Thoracic aorta (tissue), 2 donors: ENCODE measurements at places on chromosomes 16 and 17. TPM values are rescaled to one million over a fixed set of nuclear protein-coding genes. Genes with fewer than 3 reads are reported as not detected.

The C16orf96 gene
- not detected for total RNA-seq

The HOXB3 gene
- total RNA-seq, result 33.3 TPM

The TEX14 gene
- not detected for total RNA-seq

The IRX5 gene
- 2.3 TPM for total RNA-seq

The PSME3 gene
- 82.5 TPM for total RNA-seq

The INCA1 gene
- not detected for total RNA-seq

The ADAM11 gene
- total RNA-seq, result 0.41 TPM

The CES3 gene
- 0.63 TPM for total RNA-seq

The HOXB2 gene
- 53.3 TPM for total RNA-seq

The P3H4 gene
- 41.0 TPM for total RNA-seq

DNA sequence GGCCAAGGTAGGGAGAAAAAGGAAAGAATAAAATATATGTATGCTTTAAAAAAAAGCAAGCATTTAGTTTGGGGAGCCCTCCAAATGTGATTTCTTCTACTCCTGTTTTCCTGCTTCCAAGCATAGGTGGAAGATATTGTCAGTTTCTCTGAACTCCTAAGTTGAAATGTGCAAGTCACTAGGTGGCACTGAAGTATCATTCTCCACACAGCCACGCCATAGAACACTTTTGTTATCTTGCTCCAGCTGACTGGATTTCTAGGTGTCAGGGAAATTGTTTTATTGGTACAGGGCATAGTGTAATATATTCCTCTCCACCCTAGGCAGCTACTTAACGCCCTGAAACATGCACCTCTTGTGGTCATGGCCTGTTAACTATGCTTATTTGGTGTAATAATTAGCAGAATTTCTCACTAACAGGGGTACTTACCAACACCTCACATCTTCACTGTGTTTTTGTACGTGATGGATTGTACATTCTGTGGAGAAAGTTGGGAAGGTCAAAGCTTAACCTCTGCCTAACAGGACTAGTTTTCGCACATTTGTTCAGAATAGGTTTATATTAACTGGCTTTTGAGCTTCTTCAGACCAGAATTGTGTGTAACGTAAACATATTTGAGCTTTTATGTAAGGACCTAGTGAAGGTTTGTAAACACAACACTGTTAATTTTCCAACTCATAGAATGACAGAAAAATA, 69.3 kb downstream of the FTO start:
- no peak for DNase-seq

DNA sequence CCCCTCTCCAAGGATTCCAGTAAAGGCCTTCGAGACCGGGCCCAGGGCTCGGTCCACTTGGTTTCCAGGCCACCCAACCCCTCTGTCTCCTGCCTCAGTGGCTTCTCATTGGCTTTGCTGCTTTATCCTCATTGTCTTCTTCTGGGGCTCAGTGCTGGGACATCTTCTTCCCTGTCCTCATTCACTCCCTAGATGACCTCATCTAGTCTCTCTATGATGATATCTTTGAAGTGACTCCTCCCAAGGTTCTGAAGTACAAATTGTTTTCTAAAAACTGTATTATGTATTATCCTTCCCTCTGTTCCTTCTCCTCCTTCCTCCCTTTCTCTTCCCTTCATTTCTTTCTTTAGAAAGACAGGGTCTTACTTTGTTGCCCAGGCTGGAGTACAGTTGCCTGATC, 27.1 kb upstream of the NDRG4 start:
- no peak for DNase-seq

GRCh38 chr17:43033948-43034881, 9.2 kb downstream of the RND2 start:
- no peak for DNase-seq

- DNase-seq, result no peak
Measured at GRCh38 chr16:78990309-78990701, 610.2 kb downstream of the MAF start.

GRCh38 chr17:61498042-61498994, 46.1 kb downstream of the TBX4 start:
- DNase-seq, result no peak

- peak; percentile 28 for DNase-seq
Measured at GRCh38 chr17:57442914-57443571, 186.7 kb downstream of the MSI2 start.

DNA sequence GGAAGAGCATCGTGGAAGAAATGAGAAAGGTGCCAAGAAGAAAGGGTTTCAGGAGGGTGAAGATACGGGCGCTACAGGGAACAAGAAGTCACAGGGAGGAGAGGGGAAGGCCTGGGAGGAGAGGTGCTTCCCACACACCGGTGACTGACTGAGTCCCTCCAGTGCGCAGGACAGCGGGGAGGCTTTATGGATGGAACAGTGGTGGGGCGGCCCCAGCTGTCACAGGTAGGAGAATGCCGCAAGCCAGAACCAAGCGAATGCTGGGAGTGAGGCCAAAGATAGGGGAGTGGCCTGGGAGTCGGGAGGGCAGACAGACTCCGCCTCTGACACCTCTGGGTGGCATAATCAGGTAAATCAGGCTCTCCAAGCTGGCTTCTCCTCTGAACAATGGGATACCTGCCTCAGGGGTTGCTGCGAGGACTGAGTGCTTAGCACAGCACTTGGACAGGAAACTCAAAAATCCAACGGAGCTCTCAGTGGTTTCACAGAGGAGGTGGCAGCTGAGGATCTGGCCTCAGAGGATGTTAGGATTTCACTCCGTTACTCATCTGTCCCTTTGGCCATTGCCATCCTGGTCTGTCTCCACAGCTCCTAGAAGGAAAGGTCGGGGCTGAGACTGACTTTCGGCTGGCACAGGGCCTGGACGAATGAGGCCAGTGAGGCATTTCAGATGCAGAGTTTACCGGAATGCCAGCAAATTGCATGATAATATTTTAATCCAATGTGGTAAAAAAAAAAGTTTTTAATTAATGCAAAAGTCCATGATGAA, 717 bp upstream of the CNP start:
- no peak for DNase-seq

GRCh38 chr17:8846768-8847211, 20.7 kb downstream of the PIK3R6 start:
- no peak for DNase-seq

GRCh38 chr16:30567991-30568638, 3.4 kb downstream of the ZNF688 start:
- DNase-seq, result no peak

DNA sequence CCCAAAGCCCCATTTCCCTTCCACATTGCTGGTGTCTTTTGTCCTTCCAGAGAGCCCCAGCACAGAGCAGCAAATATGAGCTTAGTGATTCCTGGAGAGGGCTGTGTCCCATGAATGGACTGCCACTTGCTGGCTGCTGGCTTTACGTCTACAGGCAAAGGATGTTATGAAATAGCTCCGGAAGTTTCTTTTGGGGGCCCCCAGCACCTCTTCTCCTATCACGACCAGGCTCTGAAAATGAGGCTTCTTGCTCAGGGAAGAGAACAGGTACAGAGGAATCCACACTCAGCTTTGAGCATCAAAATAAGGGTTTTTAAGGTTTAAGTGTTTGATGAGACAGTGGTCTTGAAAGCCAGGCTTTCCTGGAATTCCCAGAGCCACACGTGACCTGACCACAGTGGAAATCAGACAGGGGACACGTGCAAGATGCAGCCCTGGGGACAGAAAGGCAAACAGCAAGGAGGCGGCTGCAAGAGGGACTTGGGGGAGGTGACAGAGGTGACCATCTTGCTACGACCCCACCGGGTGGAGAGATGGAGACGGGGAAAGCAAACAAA, 58.1 kb downstream of the ZDHHC7 start:
- DNase-seq, result no peak

DNA sequence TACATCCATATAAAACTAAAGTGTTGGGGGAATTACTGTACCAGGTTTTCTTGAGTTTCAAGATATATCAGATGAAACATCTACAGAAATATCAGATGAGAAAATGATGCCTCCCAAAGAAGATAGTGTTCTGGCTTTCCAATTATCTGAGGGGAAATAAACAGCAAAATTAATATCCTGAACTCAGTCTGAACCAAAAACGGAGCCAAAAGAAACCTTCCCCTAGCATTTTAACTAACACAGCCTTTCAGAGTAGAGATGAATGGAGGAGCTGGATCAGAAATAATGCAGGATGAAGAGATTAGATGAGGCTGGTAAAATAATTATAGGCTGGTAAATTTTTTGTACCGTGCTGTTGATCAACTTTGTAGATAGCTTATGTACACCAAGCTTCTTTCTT, 16.2 kb downstream of the ERCC4 start:
- DNase-seq, result no peak

DNA sequence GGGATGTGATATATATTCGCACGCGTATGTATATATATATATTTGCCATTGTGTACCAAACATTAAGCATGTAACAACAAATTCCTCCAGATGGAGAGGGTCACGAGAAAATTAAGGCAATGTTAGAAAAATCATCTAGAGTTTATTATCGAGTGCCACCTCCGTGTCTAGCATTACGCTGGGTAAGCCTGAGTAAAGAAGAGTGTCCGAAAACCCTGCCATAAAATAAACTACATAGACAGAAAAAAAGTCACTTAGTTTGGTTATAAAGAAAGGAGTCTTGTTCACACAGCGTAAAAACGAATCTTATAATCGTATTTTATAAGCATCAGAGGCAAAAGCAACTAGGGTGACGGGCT, 644 bp upstream of the RHOT1 start:
- no peak for DNase-seq

DNA sequence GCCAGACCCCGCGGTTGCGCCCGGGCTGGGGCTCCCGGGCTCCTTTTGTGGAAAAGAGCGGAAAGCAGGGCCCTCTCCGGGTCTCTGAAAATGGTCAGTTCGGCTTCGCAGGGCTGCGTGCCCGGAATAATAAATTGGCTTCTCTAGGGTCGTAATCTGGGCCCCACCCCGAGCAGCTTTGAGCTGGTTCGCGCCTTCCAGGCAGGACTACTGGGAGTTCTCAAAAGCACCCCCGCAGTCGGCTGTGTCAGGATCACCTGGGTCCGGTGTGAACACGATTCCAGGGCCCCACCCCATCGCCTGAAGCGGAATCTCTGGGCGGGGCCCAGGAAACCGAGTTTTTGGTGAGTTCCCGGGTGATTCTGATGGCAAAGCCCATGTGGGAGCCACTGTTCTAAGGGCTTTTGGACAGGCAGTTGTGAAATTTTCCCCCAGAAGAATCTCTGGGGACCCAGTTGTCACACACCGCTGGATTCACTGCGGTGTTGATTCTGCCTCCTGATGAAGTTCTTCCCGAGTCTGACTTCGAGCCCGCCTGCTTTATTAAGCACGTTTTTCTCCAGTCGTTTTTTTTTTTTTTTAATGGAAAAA, 77.0 kb downstream of the MRC2 start:
- DNase-seq, result no peak

DNA sequence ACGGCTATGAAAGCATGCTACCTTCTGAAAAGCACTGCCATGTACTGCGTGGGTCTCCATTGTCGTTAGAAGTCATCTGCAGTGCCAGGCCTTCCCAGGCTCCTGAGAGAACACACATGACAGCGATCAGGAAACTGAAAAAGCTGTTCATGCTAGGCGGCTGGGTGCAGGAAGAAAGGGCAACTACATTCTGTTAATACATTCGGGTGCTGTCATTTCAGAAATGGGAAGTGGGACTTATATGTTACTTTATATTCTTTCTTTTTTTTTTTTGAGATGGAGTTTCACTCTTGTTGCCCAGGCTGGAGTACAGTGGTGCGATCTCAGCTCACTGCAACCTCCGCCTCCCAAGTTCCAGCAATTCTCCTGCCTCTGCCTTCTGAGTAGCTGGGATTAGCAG, 19.9 kb downstream of the CFAP20 start:
- no peak for DNase-seq

DNA sequence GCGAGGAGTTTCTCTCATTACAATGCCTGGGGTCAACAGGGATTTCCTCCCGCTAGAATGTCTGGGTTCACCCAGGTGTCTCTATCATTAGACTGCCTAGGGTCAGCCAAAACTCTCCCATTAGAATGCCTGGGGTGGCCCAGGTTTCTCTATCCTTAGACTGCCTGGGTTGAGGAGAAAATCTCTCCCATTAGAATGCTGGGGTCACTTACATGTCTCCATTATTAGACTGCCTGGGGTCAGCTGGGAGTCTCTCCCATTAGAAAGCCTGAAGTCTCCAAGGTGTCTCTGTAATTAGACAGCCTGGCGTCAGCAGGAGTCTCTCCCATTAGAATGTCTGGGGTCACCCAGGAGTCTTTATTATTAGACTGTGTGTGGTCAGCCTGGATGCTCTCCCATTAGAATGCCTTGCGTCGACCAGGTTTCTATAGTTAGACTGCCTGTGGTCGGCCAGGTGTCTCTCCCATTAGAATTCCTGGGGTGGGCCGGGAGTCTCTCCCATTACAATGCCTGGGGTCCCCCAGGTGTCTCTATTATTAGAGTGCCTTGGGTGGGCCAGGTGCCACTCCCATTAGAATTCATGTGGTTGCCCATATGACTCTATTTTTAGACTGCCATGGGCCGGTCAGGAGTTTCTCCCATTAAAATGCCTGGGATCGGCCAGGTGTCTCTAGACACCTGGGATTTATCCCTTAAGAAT, 2272.1 kb downstream of the TP53TG3F start:
- no peak for DNase-seq

DNA sequence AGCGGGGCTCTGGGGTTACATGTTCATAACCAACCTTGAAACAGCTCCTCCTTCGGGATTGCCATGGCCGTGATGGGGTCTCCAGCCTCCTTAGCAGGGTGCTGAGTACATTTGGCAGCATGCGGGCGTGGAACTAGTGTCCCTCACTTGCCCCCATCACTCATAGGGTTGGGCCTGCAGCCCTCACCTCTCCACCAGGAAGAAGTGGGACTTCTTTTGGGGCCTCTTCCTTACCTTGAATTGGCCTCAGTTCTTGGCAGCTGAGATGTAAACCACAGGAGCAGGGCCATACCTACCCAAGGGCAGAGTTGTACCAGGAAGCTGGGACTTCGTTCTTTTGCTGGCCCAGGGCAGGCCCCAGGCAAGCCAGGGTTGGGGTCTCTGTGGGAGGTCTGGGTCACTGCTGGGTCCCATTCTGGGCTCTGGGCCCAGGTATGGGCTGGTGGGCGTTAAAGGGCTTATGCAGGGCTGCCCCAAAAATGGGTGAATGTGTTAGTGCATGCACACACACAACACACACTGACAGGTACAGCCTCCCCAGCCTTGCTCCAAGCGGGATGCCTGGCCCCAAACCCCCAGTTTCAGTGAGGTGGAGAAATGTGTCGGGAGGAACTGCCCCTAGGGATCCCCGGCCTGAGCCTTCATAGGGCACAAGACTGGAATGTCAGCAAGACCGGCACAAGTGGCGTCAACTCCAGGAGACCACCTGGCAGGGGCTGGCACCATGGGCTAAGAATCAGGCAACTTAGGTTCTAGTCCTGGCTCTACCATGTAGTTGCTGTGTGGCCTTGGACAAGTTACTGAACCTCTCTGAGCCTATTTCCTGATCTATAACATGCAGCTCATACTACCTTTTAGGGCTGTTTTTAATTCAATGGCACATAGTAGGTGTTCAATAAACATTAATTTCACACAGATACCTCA, 3.9 kb upstream of the KRT15 start:
- DNase-seq, result no peak

GRCh38 chr16:17026600-17027242, 444.0 kb downstream of the XYLT1 start:
- DNase-seq, result no peak

GRCh38 chr17:80761110-80761871, 216.7 kb downstream of the RPTOR start:
- no peak for DNase-seq

GRCh38 chr16:55350984-55351383, 27.0 kb downstream of the IRX6 start:
- no peak for DNase-seq
